ENCODE measurements at places on chromosomes 7 and 10.

- DNase-seq: no peak
Observed at GRCh38 chr10:118102121-118102520, 55.4 kb upstream of the RAB11FIP2 start.

DNA sequence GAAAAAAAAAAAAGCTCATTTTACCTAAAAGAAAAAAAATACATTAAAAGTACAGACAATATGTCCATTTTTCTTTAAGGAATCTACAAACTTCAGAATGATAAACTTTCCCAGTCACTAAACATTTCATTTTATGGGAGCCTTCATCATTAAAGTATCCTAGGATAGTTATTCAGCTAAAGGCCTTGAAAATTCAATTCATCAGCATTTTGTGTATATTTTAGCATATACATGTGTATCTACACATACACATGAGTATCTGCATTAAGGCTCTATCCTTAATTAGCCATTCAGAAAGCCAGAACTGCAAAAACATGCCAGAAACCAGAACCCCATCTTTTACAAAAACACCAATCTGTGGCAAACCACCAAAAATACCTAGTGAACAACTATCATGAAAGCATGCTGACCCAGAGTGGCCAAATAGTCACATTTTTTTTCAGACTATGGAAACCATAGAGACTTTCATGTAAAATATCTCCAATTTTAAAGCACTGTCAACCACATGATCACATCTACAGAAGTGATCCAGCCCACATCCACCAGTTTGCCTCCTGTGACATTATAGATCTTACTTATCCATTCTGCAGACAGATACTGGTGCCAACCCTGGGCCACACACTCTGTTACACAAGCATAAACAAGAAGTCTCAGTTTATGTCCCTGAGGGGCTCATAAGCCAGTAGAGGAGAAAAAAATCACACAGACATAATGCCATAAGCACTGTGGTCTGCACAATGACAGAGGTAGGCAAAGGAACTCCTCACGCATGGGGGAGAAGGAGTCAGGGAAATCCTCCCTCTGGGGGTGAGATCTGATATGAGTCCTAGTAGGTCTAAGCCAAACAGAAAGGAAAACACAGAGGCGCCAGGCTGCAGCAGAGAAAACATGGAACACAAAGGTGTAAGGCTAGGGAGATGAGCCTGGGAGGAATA is 79.2 kb downstream of the SRPK2 start:
- no peak for DNase-seq

- no peak for DNase-seq
Observed at GRCh38 chr10:52951824-52952223, 179.2 kb upstream of the MBL2 start.

- DNase-seq: no peak
Observed at GRCh38 chr7:7486362-7486761, 49.3 kb downstream of the COL28A1 start.

DNA sequence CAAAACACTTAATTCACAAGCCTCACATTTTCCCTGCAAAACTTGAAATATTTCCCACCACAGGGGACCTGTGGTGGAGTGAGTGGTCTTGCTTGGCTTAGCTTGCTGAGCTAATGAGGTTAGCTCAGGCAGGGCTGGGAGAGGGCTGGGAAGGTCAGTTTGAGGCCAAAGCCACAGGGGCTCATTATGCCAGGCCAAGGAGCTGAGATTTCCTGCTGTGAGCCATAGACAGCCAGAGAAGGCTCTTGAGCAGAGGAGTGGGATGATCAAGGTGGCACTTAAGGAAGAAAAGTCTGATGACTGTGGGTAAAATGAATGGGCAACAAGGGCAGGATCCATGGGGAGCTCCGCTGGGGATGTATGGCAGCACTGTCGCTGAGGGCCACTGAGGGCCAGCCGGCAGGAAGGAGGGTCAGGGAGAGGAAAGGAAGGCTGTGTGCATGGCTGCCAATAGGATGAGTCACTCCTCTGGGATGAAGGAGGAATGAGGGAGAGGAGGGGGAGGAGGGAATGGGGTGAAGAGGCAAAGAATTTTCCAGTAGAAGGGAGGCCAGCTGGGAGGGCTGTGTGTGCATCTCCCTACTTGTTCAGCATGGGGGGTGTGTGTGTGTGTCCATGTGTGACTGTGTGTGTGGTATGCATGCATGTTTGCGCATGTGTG is 18.7 kb upstream of the ZNF488 start:
- DNase-seq: no peak

DNA sequence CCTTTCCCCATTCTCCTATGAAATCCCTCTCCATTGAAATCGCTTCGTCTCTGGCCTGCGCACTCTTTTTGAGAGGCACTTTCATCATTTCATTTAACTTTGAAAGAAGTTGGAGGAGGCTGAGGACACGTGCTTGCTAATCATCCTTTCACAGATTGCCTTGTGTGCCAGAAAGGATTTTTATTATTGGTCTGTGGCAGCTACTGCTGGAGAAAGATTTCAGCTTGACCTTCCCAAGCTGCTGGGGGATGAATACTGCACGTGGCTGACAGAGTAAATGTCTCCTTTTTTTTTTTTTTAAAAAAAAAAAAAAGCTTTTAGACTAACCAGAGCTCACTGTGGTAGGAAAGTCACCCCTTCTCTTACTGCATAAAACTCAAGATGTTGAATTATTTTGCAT is 44.2 kb upstream of the KCNIP2 start:
- DNase-seq: no peak

DNA sequence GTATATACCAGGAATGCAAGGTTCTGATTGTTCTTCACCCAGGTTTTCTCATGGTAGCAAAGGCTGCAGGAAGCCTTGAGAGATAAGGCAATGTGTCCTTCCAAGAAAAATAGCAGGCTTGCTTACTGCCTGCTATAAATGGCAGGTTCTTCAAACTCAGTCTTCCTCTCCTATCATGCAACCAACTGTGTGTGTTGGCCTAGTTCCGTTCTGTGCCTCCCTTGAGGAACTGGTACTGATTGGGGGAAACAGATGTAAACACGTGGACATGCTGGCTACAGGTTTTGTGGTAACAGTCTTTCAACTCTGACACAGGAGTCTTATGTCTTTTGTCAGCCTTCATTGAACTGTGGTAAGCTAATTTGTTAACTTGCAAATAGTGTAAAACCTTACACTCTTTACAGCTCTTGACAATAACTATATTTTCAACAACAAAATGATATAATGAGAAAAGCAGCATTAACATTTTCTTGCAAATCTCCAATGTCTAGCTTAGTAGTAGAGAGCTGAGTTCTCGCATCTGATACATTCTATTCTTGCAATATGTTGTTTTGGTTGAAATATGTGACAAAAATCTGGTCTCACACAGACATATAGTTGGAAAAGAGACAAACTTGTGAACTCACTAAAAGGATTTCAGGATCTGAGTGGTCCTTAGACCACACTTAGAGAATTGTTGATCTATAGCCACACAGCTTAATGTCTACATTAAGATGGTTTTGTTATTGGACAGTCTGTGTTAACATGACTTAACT is 54.7 kb upstream of the LSM8 start:
- no peak for DNase-seq

- DNase-seq: no peak
Observed at GRCh38 chr7:144087230-144087629, 1.2 kb downstream of the OR2A12 start.

- no peak for DNase-seq
Observed at GRCh38 chr10:114930320-114930719, 7.7 kb upstream of the TRUB1 start.

- no peak for DNase-seq
Observed at GRCh38 chr7:138515001-138515528, 55.0 kb downstream of the TRIM24 start.

DNA sequence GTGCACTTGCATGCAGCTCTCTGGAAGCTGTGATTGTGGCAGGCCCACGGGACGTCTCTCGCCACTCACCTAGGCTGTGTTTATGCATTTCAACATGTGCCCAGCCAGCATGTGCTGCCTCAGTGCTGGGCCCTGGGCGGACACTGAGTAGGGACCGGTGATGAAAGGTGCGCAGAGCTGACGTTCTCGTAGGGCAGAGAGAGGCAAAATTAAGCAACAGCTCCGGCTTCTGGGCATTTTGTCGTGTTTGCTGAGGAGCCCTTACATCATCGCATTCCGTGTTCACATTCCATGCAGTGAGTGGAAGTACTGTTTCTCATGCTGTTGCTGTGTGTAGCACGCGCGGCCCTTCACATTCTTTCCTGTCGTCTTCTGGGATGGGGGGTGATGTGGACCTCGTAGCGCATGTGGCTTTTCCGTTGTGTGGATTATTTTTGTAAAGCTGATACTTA is 50.5 kb downstream of the PRF1 start:
- DNase-seq: no peak

DNA sequence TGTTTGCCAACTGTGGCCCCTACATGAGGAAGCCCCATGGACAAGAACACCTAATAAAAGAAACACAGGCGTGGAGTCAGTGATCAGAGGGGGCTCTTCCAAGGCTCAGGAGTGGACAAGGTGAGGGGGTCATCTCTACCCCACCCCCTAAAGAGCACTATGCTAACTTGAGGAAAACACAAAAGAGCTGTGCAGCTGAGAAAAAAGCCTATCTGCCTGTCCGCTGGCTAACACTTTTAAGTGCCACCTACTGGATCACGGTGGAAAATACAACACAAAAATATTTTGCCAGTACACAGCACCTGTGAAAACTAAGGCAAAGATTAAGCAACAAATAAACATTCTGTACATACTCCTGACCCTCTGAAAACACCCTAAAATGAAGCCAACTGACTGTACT is 53.1 kb upstream of the COBL start:
- DNase-seq: no peak

- no peak for DNase-seq
Observed at GRCh38 chr7:26399736-26400135, 108.1 kb downstream of the SNX10 start.

DNA sequence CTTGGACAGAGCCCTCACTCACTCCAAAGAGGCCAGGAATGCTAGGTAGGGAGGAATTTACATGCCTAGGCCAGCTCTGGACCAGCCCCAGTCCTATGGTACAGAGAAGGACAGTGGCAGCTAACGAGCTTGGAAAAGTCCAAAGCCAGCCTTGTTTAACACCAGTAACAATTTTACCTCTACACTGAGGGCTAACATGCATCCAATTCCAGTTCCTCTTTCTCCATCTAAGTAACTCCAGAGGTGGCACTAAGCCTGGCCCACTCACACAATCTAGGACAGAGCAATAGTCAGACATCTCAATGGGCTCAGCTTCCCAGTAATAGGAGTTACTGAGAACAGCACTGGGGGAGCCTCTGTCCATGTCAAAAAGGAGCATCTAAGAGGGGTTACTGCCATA is 5.7 kb upstream of the LCOR start:
- no peak for DNase-seq

- no peak for DNase-seq
Observed at GRCh38 chr10:30782537-30783461, 153.2 kb upstream of the LYZL2 start.

GRCh38 chr10:24826009-24826408 is 102.3 kb upstream of the ARHGAP21 start:
- no peak for DNase-seq

GRCh38 chr7:132560825-132561529 is 15.3 kb downstream of the PLXNA4 start:
- DNase-seq: no peak
